ENCODE measurements at places on chromosomes 2 and 18.

GRCh38 chr18:47746615-47747014 lies 183.8 kb downstream of the SMAD2 start:
- DNase-seq, result no peak

- no peak for DNase-seq
These were observed 86.2 kb upstream of the CCDC195 start for GRCh38 chr2:224802407-224802806.

GRCh38 chr18:40821596-40822243 lies 1133.3 kb upstream of the PIK3C3 start:
- no peak for DNase-seq

GRCh38 chr18:76502551-76502950 lies 7.5 kb upstream of the ZNF516 start:
- DNase-seq, result no peak

DNA sequence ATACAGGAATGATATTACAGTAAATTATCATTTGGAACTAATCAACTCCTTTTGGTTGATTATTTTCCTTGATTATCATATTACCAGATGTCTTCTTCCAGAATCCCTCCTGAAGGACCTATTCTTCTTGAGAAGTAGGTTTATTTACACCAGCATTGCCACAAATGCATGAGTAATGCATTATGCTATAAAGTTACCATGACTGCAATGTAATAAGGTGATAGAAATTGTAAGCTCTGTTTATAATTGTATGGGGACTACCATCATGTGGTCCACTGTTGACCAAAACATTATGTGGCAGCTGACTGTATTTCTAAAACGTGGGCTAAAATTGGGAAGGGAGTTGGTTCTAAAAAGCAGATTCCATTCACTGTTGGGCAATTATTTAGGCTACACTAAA lies 602.2 kb downstream of the NYAP2 start:
- no peak for DNase-seq

DNA sequence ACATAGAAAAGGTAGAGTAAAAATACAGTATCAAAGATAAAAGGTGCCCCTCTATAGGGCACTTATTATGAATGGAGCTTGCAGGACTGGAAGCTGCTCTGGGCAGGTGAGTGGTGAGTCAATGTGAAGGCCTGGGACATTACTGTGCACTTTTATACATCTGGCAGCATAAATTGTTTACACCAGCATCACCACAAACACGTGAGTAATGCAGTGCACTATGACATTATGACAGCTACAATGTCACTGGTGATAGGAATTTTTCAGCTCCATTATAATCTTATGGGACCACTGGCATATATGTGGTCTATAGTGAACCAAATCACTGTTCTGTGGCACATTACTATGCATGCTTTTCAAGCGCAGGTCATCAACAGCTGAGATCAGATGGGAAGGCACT lies 48.1 kb downstream of the TPGS2 start:
- no peak for DNase-seq

- no peak for DNase-seq
These were observed 42.1 kb upstream of the REL start for GRCh38 chr2:60839126-60839813.

DNA sequence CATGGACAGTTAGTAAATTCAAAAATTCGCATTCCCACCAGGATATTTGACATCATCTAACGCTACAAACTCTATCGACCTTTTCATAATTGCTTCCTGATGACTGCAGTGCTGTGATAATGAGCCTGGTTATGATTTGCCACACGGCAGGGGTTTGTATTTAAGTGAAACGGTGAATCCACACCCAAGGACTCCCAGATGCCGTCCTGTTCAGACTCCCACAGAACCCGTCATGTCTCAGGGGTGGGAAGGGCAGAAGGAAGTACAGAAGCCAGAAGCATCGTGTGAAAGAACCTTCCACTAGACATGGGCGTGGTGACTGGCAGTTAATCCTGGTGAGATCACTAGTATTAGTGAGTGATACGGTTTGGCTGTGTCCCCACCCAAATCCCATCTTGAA lies 91.2 kb upstream of the TMEM18 start:
- DNase-seq, result no peak

All from nucleus accumbens (tissue), 56 donors.